ENCODE measurements at places on chromosomes 6 and 20.

DNA sequence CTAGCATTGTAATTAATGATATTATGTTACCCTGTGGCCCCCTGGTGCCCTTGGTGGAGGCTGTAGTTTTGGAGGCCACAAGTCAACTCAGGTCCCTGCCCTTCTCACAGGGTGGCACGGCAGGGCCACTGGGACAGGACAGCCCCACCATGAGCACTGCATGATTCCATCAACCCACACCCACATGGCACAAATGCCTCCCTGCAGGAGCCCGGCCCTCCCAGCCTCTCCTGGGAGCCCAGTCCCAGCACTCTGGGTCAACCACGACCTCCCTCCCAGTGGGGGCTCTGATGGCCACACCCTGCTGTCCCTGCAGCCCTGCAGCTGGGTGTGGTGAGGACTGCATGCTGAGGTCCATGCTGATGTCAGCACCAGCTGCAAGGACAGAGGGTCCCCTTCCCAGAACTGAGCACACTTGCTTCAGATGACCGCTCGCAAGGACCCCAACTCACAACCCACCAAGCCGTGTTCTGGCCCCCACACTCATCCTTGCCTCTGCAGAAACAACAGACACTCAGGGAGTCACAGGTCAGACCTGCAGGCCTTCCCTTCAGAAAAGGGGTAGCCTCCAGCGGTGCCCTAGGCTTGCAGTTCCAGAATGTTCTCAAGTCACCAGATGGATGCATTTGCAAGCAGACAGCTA, 15.7 kb upstream of the CST7 start:
- no peak for DNase-seq

DNA sequence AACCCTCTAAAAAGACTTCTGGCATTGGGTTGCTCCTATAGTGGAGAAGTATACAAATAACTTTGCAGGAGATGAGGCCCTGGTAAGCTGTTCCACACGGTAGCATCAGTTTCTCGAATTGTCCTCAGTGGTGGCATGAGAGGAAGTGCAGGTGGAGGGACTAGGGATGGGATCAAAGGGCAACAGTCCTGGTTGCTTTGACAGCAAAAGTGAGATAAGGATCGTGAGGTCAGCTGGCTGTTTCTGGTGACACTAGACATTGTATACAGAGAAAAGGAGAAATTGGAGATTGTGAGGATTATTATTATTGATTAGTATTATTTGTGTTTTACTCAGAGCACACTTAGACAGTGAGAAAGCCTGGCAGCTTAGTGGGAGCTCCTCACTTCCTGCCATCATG, 61.3 kb upstream of the EXOC2 start:
- DNase-seq = no peak

DNA sequence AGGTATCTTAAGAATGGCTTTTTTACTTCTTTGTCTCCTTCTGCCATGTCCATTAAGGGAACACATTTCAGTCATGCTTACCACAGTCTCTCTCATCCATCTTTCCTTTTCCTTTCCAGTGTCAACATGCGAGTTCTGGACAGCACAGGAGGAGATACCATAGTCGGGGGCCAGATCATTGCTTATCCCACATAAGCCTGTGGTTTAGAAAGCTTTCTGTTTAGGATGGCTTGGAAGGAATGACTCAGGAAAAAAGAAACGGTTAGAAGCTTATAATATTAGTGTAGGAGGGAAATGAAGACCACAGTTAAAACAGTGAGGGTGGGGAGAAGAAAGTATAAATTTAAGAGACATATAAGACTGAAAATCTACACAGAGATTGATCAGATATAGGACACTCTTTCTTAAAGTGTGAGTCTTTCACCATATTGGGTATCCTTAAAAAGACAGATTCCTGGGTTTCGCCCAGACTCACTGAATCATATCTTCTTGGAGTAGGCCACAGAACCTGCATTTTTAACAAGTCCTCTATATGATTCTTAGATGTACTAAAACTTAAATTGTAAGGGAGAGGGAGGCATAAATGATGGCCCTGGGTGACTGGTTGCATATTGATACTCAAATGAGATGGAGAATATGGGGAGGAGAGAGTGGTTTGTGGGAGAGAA, 36.1 kb downstream of the DSE start:
- peak; percentile 81 for DNase-seq

DNA sequence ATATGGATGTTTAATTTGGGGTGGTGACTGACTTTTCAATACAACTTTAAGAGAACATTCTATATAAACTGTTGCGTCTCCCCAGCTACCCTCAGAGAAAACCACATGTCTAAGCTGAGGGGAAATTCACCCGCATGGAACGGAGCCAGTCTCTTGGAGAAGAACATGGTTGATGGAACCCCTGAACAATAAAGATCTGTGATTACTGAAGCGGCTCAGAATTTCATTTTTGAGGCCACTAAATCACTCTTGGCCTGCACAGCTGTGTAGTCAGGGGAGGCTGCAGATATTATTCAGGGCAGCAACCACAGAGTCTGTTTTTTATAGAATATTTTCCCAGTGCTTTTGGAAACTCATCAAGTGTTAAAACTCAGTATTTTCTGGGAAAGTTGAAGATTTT, 73.8 kb downstream of the EYA4 start:
- peak; percentile 33 for DNase-seq

- no peak for DNase-seq
These were observed 13.0 kb downstream of the TMEM181 start for GRCh38 chr6:158572653-158573541.

GRCh38 chr20:61055180-61056010, 196.7 kb upstream of the CDH4 start:
- no peak for DNase-seq

- DNase-seq = peak; percentile 20
These were observed 641 bp downstream of the ARFGEF2 start for GRCh38 chr20:48921883-48922820.

GRCh38 chr6:593139-593906, 63.6 kb downstream of the HUS1B start:
- DNase-seq = peak; percentile 67

GRCh38 chr6:149387779-149388512, 12.1 kb upstream of the SUMO4 start:
- DNase-seq = no peak

DNA sequence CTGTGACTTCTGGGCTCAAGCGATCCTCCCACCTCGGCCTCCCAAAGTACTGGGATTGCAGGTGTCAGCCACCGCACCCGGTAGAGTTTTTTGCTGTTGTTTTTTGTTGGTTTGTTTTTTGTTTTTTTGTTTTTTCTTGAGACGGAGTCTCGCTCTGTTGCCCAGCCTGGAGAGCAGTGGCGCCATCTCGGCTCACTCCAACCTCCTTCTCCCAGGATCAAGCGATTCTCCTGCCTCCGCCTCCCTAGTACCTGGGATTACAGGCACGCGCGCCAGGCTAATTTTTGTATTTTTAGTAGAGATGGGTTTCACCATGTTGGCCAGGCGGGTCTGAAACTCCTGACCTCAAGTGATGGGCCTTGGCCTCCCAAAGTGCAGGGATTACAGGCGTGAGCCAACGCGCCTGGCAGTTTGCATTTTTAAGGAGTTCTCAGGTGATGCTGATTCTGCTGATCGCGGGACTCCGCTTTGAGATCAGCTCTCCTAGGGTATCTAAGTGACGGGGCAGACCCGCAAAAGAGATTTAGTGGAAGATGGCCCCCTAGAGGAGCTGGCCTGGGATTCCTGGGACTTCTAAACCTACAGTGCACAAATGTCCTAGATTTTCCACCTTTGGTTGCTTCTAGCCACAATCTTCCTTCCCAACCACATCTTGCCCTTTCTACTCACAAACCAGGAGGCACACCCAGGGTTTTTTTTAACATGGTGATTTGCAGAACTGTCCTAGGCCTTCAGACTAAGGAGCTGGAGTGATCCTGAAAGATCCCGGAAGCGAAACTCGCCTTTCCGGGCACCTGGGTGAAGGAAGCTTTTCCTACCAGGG, 45.2 kb downstream of the DPPA5 start:
- DNase-seq = peak; percentile 25

DNA sequence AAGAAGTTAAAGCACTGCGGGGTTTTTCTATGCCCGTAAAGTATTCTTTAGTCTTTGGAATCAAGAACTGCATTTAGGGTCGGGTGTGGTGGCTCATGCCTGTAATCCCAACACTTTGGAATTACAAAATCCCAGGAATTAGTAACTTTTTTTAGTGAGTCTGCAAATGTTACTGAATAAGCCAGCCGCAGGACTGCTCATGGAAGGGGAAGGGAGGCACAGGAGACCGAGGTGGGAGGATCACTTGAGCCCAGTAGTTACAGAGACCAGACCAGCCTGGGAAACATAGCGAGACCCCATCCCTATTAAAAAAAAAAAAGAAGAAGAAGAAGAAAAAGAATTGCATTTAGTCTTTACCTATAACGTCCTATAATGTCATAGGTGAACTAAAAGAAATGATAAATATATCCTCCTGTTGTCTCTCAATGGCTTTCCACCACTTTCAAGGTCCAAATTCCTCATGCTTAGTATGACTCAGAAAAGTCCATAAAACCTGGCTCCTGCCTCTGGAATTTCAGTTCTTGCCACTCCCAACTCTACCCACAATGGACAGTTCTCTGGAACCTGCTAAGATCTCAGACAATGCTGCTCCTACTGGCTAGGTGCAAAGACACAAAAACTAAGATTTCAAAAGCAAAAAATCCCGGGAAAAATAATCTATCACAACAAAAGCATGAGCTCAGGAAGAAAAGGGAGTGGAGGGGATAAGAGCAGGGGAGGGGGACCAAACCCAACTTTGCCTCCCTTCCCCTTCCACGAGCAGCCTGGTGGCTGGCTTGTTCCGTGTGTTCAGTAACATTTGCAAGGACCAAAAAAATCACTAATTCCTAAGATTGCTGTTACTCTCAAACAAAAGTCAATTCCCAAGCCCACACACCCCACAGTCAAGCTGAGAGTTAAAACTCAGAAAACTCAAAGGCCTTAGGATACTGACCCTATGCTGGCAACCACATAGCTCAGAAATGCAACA, 39.0 kb downstream of the B4GALT5 start:
- DNase-seq = peak; percentile 66

- DNase-seq = no peak
These were observed 90.3 kb upstream of the CLDN20 start for GRCh38 chr6:155173488-155173887.

DNA sequence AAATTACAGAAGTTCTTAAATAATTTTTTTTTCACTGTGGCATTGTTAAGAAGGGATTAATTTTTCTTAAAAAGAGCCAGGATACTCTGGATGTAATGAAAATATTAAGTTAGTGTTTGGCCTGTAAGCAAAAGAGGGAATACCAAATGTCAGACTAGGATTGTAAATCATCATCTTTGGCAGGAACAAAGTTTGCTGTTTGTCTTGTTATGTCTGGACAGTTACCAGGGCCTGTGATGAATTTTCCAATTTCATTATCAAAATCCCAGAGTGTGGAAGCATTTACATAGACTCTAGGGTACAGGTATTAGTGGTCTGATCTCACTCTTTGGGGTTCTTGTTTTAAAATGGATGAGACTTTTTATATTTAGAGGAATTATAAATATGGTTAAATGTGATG, 26.1 kb downstream of the CEP57L1 start:
- DNase-seq = no peak

DNA sequence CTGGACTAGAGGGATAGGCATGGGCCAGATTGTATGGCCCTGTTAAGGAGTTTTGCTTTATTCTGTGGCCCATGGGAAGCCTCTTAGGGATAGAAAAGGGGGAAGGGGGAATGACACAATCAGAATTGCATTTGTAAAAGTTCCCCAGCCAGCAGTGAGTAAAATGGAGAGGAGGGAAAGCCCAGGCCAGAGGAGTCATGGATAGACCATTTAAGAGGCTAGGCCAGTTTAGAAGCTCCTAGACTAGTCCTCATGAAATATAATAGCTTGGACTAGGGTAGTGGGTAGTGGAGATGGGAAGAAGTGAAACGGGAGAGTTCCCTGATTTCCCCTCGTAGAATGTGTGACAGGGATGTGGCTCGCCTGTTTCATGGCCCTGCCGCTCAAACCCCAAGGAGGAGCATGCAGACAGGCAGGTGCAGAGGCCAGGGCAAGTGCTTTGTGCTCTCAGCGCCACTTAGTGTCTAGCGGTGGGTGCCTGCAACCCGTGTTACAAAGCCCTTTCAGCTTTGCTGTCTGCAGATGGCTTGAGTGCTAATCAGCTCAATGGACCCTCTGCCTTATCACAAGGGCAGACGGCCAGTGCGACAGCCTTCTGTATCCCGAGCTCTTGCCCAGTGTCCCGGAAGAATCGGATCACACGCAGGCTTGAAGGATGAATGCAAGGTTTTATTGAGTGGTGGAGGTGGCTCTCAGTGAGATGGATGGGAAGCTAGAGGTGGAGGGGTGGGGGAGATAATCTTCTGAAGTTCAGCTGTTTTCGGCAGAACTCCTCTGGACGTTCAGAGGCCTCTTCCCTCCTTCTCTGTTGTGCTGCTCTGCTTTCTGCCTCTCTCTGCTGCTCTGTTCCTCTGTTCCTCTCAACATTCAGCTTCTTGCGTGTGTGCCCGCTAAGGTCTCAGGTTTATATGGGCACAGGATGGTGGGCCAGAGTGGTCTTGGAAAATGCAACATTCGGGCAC, 141.1 kb downstream of the CEP57L1 start:
- DNase-seq = no peak

DNA sequence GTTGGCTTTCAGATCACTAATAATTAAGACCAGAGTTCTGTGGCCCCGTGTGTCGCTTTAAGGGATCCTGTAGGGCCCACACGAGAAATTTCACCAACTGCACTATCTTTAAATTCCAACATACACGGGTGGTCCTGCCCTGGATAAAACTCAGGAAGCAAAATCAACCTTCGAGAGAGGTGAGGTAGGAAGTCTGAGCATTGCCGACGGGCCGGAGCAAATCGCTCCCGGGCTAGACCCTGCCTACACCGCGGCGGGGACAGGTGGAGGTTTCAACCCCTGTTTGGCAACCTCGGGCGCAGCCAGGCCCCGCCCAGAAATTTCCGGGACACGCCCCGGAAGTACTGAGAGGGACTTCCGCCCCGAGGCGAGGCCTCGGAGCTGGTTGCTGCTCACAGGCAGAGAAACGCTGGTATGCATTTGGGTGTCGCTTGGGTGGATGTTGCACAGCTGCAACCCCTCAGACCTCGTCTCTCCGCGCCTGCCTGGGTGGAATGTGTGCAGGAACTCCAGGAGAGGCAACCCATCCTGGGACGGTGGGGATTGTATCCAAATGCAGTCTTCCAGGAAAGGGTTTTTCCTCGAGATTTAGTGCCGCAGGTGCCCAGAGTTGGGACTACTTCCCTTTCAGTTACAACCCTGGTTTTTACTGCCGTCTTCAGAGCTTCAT, 19.9 kb downstream of the ZKSCAN8 start:
- peak; percentile 70 for DNase-seq

GRCh38 chr20:52470561-52470960, 279.0 kb upstream of the ZFP64 start:
- no peak for DNase-seq

GRCh38 chr20:10447028-10447427, 11.9 kb downstream of the SLX4IP start:
- DNase-seq = peak; percentile 79

DNA sequence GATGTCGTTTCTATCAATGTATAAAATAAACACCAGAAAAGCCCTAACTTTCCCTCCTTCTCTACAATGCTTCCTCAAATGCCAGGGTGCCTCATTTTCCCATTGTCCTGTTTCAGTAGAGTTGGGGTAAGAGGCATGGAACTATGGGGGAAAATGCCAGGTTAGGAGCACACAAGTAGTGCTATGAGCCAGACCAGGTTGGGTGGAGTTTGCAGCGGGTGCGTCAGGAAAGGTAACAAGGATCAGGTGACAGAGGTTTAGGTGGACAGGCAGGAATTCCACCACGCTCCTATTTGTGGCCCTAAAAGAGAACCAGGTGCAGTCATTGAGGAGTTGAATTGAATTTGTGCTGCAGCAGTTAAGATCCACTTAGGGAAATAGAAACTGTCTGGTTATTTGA, 36.5 kb downstream of the SYTL3 start:
- no peak for DNase-seq

- no peak for DNase-seq
These were observed 61.6 kb downstream of the SRC start for GRCh38 chr20:37407573-37408002.
